NCI-H345 (cell line): ENCODE measurements at places on chromosomes 1 and 21.

- no peak for DNase-seq
Measured at GRCh38 chr21:26710155-26710554, 135.1 kb downstream of the ADAMTS1 start.

GRCh38 chr1:58206749-58207148, 339.8 kb downstream of the OMA1 start:
- DNase-seq, result no peak

- no peak for DNase-seq
Measured at GRCh38 chr1:26554781-26555180, 25.2 kb downstream of the RPS6KA1 start.

DNA sequence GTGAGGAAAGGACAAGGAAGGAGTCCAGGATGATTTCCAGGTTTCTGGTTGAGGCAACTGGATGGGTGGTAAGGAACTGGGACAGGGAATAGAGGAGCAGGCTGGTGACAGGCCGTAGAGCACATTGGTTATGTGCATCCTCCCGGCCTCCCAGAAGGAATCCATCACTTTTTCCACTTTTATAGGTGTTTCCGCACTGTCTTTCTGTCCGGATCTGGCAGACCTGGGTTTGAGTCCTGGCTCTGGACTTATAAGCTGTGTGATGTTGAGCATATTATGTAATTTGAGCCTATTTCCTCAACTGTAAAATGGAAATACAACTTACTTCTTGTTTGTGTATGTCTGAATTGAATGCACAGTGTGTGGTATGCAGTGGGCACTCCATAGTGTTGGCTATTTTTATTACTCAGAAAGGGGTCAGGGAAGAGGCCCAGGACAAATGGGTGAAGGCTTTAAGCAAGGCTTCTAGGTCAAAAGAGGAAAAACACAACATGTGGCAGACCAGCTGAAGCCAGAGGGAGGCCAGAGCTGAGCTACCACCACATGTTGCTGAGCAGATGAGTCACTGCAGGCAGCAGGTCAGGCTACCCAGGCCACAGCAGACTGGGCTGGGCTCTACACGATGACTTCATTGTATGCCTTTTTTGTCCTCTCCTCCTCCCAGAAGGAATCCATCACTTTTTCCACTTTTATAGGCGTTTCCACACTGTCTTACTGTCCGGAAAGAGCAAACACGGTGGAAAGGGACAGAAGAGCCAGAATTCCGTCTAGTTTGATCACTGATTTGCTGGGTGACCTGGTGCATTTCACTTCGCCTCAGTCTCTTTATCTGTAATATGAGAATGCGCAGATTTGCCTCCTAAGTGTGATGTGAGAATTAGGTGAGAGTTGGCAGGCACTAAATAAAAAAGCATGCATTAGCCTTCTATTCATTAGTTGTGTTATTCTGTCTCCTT, 791 bp upstream of the MAST2 start:
- peak; percentile 22 for DNase-seq

- no peak for DNase-seq
Measured at GRCh38 chr1:112264010-112264409, 132.0 kb upstream of the CTTNBP2NL start.

GRCh38 chr1:18018366-18018765, 89.2 kb upstream of the IGSF21 start:
- DNase-seq, result no peak

GRCh38 chr1:184900507-184900906, 73.8 kb downstream of the NIBAN1 start:
- no peak for DNase-seq

DNA sequence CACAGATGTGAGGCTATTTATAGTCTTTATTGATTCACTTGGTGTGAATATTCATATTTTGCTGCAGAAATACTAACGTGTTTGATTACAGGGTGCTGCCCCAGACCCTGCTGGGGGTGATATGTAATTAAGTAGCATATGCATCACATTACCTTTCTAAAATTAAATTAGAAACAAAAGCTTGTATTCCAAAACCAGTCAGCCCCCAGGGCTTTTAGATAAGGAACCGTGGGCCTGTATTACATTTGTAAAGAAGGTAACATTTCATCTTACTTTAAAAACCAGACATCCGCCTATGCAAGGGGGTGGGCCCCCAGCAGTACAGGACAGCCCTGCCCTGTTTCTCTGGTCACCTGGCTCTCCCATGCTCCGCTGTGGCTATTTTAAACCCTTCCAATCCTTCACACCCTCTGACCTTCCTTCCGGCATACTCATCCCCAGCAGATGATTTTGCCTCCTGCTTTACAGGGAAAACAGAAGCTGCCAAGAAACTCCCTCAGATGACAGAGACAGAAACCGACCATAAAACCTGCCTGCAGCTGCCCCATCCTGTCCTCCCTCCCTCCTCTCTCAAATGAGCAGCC, 22.0 kb upstream of the KCNC4 start:
- DNase-seq, result no peak

- DNase-seq, result peak; percentile 55
Measured at GRCh38 chr1:210222340-210223006, 10.1 kb upstream of the SERTAD4 start.

- no peak for DNase-seq
Measured at GRCh38 chr1:203704120-203704519, 60.9 kb upstream of the LAX1 start.

- no peak for DNase-seq
Measured at GRCh38 chr1:221655766-221656305, 86.1 kb downstream of the DUSP10 start.

DNA sequence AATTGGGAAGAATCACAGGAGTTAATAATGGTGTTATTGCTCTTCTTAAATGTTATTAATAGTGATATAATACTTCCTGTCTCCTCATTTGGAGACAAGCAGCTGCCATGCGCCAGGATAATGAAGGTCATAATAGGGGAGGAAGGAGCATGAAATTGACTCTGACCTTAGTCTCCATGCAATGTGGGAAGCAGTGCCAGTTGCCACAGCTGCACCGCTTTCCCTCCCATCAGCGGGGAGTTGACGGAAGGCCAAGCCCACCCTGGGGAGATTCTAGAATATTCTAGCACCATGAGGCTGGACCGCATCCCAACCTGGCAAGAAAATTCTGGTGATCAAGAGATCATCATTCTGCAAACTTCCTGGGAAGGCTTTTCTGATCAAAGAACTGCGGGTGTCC, 11.0 kb upstream of the OLIG1 start:
- DNase-seq, result no peak

DNA sequence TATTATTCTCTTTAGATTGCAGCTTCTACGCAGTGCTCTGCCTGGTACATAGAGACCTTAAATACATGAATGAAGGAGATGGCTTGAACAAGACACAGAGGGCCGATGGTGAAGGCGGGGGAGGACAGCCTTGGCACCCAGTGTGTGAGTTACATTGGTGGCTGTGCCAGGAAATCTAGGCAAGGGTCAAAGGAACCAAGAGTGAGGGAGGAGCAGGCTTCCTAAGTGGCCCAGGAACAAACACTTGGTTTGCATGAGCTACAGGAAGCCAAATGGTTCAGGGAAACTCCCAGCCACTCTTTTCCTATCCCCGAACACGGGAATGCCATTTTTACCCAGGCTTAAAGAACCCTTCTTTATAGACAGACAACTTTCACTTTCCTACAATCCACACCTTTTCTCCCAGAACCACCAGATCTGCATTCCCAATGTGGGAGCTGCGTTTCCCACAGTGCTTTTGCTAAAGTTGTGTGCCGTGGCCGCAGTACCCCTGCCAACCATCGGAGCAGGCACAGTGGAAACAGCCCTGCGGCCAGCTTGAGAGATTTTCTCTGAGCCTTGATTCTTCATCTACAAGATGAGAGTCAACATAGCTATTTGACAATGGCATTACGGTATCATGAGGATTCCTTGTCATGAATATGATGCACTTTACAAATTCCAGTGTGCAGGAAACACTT, 3.5 kb upstream of the CLEC20A start:
- no peak for DNase-seq

DNA sequence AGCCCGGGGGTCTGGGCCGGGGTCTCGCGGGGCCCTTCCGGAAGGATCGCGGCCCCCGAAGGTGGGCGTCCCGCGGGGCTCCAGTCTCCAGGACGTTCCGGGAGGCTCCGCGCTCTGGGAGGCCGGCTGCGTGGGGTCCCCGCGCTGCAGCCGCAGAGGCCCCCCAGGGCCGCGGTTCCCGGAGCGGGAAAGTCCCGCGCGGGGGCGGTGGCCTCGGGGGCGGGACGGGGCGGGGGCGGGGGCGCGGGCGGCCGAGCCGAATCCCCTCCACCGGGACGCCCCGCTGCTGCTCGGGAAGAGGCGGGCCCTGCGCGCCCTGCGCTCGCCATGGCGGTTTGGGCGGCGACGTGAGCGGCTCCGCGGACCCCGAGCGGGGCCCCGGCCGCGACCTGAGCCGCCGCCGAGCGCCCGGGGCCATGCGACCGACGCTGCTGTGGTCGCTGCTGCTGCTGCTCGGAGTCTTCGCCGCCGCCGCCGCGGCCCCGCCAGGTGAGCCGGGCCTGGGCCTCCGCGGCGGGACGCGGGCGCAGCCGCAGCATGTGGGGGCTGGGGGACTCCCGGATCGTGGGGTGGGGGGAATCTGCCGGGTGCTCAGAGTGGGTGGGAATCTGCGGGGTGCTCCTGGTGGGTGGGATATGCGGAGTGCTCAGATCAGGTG, at the start of gene IFNGR2:
Gene IFNGR2 (plus strand): TSS at position 286 of the 658 bp plus-strand sequence. CDS start 131 bp downstream, at position 417.
- peak; percentile 45 for DNase-seq

DNA sequence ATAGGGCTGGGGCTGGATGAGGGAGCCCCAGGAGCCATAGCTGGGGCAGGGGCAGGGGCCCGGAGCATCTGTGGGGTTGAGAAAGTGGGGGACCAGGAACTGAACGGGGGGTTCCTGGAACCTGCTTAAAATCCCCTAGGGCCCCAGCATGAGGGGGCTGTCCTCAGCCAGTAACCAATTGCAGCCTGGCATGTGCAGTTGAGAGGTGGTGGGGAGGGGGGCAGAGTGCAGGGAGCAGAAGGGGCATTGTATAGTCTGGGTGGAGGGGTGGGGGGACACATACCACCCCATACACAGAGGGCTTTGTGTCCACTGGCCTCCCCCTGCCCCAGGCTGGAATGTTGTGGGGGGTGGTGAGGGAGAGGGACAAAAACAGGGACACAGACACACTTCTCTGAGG, at the start of gene MPZ:
Gene MPZ (minus strand): TSS at position 101 of the 400 bp plus-strand sequence. CDS start 63 bp downstream, at position 38.
- no peak for DNase-seq

GRCh38 chr1:215863796-215864195, 296.7 kb downstream of the KCTD3 start:
- no peak for DNase-seq

- no peak for DNase-seq
Measured at GRCh38 chr21:25283720-25284119, 323.6 kb downstream of the MRPL39 start.

GRCh38 chr1:174654560-174654959, 206.8 kb downstream of the GPR52 start:
- no peak for DNase-seq

GRCh38 chr1:44507490-44508396, 102.7 kb downstream of the RNF220 start:
- no peak for DNase-seq

- DNase-seq, result no peak
Measured at GRCh38 chr21:19013916-19014315, 610.3 kb upstream of the TMPRSS15 start.

- no peak for DNase-seq
Measured at GRCh38 chr1:89698020-89698560, 65.2 kb downstream of the LRRC8C start.

- no peak for DNase-seq
Measured at GRCh38 chr21:44919913-44920693, 596 bp downstream of the ITGB2 start.

GRCh38 chr1:156691665-156692440, 13.5 kb downstream of the CRABP2 start:
- DNase-seq, result no peak

DNA sequence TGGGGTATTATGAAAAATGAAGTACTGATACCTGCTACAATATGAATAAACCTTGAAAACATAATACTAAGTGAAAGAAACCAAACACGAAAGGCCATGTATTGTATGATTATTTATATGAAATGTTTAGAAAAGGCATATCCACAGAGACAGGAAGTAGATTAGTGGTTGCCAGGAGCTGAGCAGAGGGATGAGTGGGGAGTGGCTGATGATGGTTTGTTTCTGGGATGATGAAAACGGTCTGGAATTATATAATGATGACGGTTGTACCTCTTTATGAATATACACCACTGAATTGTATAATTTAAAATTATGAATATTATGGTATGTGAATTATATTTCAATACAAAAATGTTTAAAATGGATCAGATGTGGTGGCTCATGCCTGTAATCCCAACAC, 63.8 kb upstream of the MPC2 start:
- no peak for DNase-seq

DNA sequence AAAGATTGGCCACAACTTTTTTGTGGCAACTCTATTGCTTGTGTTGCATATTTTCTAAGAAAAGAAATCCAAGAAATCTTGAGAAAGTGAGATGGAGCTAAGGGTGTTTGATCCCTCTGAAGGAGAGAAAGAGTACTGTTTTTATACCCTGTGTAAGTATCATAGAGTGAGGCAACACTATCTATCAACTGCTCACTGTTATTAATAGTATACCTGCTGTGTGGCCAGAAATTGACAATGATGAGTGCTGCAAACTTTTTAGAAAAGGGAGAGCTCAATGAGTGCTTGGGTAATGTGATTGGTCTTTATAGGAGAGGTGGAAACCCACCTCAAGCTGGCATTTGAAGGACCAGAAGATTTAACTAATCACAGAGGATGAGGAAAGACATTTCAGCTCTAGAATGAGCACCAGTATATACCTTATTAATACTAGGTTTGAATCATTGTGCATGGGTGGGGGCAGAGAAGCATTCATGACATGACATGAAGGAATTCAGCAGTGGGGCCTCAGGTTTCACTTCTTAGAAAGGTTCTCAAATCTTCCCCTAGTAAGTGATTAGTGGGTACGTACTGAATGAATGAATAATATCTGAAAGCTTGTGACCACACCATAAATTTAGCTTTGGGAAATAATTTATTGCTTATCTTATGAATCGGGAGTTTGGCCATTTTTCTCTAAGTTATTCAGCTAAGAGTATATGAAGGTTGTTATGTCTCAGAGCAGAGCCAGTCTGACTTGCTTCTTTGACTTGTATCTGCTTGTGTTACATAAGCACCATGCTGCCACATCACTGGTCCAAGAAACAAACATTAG, 169.2 kb upstream of the SGIP1 start:
- no peak for DNase-seq
